ENCODE measurements at places on chromosomes 1 and 21. TPM values are rescaled to one million over a fixed set of nuclear protein-coding genes. Genes with fewer than 3 reads are reported as not detected.
A peak's percentile ranks its signal among the peaks of the same experiment; 100 is the strongest.

GRCh38 chr1:21217812-21218596 is 41.3 kb upstream of the EIF4G3 start:
- no peak for DNase-seq

GRCh38 chr1:221739677-221740025 is 2.2 kb downstream of the DUSP10 start:
- DNase-seq = no peak

Gene NMNAT2
- total RNA-seq = 2.1 TPM

DNA sequence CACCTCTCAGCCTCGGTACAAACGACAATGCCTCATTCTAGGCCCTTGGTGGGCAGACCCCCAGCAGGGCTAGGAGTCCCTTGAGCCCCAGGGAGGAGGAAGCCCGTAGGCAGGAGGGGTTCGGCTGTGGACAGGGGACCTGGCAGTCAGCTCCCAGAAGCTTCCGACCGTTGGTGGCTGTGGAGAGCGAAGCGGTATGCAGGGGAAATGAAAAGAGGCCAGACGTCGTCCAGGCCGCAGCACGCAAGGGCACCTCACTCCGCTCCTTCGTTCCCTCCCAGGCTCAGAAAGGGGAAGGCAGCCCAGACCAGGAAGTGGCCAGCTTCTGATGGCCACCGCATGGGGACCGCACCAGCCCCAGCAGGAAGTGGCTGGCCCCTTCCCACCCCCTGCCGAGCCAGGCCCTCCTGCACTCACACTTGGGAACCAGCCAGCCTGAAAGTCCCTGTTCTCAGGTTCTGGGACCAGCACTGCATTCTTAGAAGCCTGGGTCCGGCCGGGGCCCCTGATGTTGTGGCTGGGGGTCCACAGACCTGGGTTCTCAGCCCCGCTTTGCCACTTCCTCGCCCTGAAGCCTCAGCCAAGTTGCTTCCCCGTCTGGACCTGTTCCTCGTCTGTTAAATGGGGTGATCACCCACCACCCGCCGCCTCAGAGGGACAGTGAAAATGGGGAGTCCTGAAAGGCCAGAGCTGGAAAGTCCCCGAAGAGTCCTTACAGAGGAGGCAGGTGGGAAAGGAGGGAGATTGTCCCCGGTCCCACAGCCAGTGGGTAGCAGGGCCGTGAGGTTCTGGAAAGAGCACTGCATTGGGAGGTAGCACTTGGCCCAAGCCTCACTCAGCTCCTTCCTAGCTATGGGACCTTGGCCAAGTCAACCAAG is 104.0 kb upstream of the RUNX3 start:
- DNase-seq = peak; percentile 86
